ENCODE measurements at places on chromosomes 4 and X. TPM values are rescaled to one million over a fixed set of nuclear protein-coding genes. Genes with fewer than 3 reads are reported as not detected.

The GAGE12F gene
- not detected for total RNA-seq

The ZMAT1 gene
- 4.9 TPM for total RNA-seq

The PDE5A gene
- total RNA-seq: 13.9 TPM

The DCAF4L1 gene
- 0.26 TPM for total RNA-seq

The SMIM10L2A gene
- 3.5 TPM for total RNA-seq

The PRKG2 gene
- 0.77 TPM for total RNA-seq

The TMEM271 gene
- 0.32 TPM for total RNA-seq

The VGLL1 gene
- not detected for total RNA-seq

Measured in neural crest cell (in vitro differentiated cells).